ENCODE measurements at places on chromosomes 16 and 17.

DNA sequence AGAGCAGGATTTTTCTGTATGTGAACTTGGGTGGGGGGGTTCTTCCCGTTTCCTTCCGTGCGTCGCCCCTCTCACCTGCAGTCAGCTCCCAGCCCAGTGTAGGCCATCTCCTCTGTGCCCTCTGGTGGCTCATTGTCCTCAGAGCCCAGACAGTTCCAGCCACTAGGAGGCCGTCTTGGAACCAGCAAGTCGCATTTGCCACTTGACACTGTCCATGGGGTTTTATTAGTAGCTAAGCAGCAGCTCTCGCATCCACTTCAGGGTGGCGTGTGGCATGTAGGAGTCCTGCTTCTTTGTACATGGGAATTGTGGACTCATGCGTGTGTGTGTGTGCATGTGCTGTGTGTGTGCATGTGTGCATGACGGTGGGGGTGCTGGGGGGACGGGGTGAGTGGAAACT is 74.0 kb downstream of the SEC14L1 start:
- no peak for DNase-seq

GRCh38 chr16:16025214-16025968 is 76.0 kb downstream of the ABCC1 start:
- peak; percentile 47 for DNase-seq

DNA sequence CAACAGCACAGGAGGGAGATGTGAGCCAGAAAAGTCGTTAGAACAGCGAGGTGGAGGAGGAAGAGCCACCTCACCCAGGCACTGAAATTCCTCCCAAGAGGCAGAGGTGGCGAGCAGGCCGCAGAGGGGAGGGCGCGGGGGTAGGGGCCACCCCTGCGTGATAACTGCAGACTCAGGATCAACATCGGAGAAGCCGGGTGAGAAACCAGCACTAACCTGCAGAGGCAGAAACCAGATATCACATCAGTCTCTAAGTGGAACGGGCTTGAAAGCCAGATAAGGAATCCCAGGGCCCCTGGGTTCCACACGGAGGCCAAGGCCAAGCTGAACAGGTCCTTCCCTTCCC is 39.4 kb upstream of the ZC3H18 start:
- no peak for DNase-seq

GRCh38 chr16:49504023-49504364 is 130.4 kb downstream of the C16orf78 start:
- no peak for DNase-seq

- DNase-seq = no peak
Observed at GRCh38 chr16:81551821-81552304, 107.3 kb downstream of the CMIP start.

- no peak for DNase-seq
Observed at GRCh38 chr17:5226940-5227878, 7.5 kb downstream of the SCIMP start.

DNA sequence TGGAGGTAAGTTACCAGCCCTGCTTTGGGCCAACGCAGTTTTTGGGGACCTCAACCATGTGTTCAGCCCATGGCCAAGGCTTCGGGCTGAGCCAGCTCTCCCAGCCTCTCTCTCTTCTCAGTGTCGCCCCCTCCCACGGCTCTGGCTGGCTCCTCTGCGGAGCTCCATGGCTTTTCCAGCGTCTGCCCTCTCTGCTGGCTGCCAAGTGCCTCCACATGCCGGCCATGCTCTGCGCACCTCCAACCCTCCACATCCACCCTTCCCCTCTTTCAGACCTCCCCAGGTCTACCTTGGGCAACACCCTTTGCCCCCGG is 23.2 kb downstream of the COTL1 start:
- DNase-seq = no peak

DNA sequence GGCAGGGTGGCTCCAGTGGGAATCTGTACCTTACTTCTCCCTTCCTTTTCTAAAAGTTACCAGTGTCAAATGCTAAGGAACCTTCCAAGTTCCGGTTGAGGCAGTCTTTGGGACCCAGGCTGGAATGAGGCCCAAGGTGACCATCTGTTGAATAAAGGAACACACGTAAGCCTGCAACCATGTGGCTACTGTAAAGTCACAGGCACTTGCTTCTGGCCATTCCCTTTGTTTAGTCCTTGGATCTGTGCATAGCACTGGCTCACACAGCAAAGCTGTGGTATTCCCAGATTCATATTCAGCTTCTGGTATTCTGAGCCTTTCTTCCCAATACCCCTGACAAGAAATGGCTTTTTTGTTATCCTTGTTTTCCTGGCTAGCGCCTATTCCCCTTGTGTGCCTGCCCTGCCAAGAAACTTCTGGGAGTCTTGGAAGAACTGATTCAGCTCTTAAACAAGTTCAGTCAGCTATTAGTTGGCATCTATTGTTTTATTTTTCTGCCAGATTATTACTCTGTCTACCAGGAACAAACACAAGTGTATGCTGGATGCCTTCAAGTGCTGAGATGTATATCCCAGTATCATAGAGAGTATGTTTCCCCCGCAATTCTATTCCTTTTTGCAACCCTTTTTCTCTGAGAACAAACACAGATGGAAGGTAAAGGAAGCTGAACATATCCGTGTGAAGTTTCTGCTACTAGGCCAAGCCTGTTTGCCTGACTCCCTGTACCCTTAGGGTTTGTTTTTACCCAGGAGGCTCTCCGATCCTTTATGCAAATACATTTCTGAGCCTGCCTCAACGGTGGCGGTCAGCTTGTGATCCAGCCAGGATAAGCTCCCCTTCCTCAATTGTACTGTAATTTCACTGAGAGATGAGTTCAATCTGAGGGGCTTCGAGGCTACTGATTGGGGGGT is 13.2 kb downstream of the TMEM238L start:
- DNase-seq = no peak

DNA sequence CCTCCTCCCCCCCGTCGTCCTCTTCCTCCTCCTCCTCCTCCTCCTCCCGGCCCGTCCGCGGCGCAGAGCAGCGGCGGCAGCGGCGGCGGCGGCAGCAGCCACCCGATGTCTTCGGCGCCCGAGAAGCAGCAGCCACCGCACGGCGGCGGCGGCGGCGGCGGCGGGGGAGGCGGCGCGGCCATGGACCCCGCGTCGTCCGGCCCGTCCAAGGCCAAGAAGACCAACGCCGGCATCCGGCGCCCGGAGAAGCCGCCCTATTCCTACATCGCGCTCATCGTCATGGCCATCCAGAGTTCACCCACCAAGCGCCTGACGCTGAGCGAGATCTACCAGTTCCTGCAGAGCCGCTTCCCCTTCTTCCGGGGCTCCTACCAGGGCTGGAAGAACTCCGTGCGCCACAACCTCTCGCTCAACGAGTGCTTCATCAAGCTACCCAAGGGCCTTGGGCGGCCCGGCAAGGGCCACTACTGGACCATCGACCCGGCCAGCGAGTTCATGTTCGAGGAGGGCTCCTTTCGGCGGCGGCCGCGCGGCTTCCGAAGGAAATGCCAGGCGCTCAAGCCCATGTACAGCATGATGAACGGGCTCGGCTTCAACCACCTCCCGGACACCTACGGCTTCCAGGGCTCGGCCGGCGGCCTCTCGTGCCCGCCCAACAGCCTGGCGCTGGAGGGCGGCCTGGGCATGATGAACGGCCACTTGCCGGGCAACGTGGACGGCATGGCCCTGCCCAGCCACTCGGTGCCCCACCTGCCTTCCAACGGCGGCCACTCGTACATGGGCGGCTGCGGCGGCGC is at the start of gene FOXF1:
Gene FOXF1 (plus strand): TSS at position 63 of the 797 bp plus-strand sequence. CDS start 43 bp downstream, at position 106.
- DNase-seq = no peak

- no peak for DNase-seq
Observed at GRCh38 chr17:40472733-40473452, 28.5 kb downstream of the TNS4 start.

- DNase-seq = no peak
Observed at GRCh38 chr16:72654535-72654934, 393.4 kb downstream of the ZFHX3 start.

GRCh38 chr16:10738231-10739077 is 5.2 kb upstream of the NUBP1 start:
- peak; percentile 47 for DNase-seq

GRCh38 chr16:78256686-78257375 is 157.4 kb downstream of the WWOX start:
- no peak for DNase-seq

DNA sequence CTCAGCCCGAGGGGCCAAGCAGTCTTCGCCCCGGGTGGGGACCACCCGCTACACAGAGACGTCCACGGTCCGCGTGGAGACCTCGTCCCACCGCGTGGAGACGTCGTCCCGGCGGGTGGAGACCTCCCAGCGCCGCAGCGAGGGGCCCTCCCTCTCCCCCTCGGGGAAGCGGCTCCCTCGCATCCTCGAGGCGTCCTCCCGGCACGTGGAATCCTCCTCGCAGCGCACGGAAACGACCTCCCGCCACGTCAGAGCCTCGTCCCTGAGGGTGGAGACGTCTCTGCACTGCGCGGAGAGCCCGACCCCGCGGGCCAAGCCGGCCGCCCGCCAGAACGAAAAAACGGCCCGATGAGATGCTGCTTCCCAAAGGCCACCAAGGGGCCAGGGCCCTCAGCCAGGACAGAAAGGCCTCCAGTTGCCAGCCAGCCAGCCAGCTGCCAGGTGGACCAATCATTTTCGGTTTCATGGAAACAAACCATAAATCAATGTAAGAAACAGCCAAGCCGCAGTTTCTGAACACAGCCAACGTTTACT is 424 bp downstream of the C17orf100 start:
- no peak for DNase-seq

DNA sequence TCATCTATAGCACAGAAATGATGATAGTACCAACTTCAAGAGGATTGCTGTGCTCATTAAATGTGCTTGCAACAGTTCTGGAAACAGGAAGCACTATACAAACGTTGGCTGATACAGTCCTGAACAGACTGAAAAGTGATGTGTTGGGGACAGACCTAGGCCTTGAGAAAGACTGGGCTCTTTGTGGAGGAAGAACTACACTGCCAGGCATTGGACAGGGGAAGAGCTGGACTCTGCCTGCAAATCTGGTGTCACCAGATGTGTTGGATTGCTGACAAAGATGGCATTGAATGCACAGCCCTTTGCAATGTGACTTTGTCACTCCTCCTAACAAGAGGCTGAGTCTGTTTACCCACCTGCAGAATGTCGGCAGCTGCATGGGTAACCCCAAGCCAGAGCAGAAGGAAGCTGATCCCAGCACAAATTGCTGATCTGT is 12.4 kb upstream of the ST6GALNAC2 start:
- no peak for DNase-seq

DNA sequence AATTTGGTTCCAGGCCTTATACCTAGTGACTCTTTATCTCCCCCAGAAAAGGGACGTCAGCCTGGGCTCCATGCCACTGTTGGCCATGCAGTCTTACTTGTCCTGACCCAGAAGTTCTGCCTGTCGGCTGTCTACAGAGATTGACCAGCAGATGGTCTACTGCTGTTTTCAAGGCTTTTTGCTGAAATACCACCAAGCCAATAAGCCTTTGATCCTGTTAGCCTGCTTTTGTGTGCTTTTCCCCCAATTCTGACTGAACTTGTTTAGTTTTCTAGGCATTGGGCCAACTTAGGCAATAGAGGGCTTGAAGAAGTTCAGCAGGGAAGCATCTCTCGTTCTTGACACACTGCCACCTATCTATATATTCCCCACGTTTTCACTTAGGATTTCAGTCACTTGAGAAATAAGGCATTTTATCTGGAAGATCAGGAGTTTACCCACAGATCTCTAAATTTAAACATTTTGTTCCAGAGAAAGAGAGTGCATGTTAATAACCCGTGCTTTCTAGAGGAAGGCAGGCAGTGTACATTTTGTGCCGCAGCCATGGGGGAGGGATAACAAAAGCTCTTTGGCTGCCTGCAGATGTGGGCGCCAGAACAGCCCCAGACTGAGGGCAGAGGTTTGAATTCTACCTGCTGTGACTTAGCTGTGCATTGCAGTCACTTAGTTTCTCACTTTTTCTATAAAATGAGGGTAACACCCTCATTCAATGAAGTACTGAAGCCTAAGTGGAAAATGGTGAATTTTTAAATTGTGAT is 12.3 kb upstream of the CARMIL2 start:
- DNase-seq = no peak

- no peak for DNase-seq
Observed at GRCh38 chr16:47644661-47645060, 183.5 kb downstream of the PHKB start.

DNA sequence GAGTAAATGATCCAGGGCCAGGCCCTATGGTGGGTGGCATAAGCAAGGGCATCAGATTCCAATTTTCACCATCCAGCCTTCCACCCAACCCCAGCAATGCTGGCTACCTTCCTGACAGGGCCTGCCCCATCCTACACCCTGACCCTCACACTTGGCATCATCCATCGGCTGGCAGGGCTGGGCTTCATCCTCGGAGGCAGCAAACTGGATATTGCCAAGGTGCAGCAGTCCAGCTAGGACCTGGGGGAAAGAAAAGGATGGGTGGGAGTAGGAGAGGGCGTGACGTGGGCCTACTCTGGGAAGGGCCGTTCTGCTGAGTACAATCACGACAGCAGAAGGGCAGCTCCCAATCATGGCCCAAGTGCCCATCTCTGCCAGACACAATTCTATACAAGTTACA is 23.5 kb downstream of the MYO19 start:
- no peak for DNase-seq

All from GM12892 (cell line).